EL (cell line): ENCODE measurements at places on chromosomes 5 and 9.

DNA sequence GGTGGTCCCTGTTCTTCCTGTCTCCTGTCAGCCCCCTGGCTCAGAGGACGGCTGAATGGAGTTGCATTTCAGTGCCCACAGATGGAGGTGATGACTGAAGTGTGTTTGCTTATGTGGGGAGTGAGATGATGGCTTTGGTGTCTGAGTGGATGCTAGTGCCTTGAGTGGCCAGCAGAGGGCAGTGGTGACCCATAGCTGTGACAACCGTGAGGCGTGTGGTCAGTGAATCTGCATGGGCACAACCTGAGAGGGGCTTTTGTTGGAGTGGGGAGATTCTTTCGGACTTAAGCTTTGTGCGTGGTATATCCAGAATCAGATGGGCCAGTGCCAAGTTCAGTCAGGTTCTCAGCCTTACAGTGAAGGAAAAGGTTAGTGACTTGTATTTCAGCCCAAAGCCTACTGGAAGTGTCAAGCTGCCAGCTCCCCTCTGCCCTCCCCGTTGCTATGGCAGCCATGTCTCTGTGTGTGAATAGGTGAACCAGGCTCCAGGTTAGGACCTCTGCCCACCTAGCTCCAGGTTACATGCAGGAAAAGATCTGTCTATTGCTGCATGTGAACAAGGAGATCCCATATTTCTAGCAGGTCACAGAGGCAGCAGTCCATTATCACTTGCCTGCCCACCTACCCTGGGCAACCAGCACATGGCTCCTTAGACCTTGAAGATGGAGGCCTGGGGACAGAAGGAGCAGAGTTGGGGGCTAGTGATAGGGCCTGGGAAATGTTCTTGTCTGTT, 14.7 kb upstream of the CXXC5 start:
- DNase-seq: peak; percentile 75

DNA sequence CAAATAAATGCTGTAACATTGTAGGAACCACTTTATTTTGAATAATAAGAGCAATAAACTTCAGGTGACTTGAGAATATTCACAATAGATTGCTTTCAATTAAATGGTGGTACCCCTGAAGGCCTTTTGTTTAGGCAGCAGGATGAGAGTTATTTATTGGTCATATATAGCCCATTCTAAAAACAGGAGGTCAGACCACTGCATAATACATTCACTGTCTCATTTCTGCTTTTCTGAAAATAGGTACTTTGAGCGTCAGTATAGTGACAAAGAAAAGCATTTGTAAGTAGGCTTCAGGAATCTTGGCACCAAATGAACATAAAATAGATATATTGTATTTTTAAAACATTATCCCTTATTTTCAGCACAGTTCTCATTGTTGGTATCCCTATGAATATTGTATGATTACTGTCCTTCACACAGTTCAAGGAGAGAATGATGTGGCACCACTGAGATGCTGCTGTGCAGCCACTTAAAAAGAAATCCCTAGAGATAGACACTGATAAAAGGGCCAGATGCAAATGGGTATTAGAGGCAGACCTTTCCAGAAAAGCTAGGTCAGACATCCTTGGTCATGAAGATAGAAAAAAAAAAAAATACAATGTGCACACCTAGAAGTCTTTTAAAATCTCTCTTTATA, 381.8 kb upstream of the ST8SIA4 start:
- no peak for DNase-seq

GRCh38 chr9:110980261-110980660, 58.0 kb downstream of the LPAR1 start:
- DNase-seq: no peak

DNA sequence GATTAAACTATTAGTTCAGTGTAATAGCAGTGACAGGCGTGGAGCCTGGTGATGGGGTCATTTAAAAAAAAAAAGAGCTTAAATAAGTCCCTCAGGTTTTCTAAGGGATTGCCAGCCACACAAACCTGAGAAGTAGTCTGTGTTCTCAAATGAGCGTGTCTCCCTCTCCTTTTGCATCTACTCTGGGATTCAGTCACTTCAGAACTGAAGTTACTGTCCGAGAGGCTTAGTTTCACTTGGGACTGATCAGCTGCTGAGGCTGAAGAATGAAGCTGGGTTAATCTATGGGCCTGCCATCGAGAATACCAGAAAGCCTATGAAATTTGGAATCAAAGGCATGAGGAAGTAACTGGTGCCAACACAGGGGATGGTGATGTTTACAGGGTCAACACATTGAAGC, 310.1 kb downstream of the ADAMTS6 start:
- no peak for DNase-seq

- no peak for DNase-seq
These were observed 364.0 kb downstream of the ARHGEF28 start for GRCh38 chr5:73989956-73990355.

DNA sequence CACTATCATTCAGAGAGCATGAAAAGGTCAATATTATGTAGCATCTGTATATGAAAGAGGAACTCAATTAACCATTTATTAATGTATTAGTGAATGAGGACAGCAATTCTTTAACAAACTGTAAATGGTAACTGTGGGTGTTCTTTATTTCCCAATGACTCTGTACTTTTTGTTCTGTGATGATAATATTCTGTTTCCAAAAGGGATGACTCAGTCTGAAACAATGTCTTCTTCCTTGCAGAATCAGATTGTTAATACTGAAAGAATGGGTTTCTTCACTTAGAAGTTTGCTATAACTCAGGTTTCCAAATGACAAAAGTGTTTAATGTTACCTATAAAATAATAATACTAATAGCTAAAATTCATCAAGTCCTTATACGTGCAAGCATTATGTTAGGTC, 1518.7 kb upstream of the WWC1 start:
- DNase-seq: no peak

- peak; percentile 70 for DNase-seq
These were observed 117.5 kb upstream of the MTAP start for GRCh38 chr9:21684831-21685362.

DNA sequence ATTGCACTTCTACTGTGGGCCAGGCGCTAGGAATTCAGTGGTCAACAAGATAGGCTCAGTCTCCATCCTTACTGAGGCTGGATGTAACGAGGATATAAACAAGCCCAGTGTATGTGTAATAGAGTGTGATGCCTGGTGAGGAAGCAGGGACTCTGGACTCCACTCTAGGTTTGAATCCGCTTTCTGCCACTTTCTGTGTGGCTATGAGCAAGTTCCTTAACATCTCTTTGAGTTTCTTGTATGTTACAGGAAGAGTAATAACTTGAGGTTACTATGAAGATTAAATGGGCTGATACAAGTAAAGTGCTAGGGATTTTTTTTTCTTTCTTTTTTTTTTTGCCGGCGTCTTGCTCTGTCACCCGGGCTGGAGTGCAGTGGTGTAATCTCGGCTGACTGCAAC, 12.4 kb downstream of the DOCK2 start:
- DNase-seq: no peak

GRCh38 chr9:68489646-68490045, 51.0 kb downstream of the TMEM252 start:
- peak; percentile 53 for DNase-seq

DNA sequence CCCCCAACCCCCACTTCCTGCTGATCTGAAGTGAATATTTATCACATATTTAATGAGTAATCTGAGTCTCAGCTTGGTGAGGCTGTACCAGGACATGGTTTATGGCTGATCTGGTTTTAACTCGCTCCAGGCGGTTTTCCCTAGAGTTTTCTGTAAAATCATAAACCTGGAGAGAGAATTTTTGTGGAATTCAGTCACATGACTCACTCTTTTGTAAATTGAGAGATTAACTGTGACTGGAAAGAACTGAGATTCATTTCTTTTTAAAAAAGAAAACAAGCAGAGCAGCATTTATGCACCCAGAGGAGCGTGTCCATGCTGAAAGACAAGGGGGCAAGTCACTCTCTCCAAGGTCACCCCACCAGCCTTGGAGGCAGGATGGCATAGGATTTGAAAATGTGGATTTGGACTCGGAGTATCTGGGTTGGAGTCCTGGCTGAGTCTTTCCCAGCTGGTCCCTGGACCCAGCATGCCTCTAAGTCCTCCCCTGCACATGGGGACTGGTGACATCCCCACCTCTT, 81.8 kb downstream of the ZNF618 start:
- peak; percentile 95 for DNase-seq

- DNase-seq: no peak
These were observed 54.5 kb upstream of the CTNNA1 start for GRCh38 chr5:138698713-138699112.

DNA sequence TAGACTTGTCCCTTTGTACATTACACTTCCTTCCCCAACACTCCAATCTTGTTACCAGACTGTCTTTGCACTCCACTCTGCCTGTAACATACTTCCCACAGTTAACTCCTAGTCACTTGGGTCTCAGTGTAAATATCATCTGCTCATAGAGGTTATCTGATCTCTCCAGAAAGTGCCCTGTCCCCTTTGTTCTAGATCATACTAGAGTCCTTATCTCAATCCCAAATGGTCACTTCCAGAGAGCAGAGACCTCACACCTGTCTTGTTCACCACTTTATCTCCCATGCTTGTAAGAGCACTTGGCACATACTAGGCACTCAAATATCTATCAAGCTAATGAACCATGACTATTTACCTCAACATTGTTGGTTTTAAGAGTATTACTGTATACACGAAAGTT, 30.4 kb downstream of the SETX start:
- no peak for DNase-seq

- no peak for DNase-seq
These were observed 22.3 kb downstream of the NDUFS6 start for GRCh38 chr5:1823381-1824034.

DNA sequence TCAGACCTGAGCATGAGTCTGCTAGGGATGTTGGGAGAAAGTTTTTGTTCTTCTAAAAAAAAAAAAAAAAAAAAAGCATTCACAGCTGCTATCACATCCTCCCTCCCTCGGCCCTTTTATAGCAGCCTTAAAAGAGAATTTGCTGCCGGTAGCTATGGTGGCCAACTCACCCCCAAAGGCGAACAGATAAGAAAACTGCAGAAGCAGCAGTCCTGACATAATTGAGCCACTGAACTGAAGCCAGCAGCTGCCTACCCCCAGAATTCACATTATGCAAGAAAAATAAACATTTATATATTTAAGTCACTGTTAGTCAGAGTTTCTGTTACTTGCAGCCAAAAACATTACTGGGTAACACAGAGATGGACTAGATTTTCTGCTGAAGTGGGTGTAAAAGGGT, 124.3 kb upstream of the SMARCA2 start:
- DNase-seq: no peak

DNA sequence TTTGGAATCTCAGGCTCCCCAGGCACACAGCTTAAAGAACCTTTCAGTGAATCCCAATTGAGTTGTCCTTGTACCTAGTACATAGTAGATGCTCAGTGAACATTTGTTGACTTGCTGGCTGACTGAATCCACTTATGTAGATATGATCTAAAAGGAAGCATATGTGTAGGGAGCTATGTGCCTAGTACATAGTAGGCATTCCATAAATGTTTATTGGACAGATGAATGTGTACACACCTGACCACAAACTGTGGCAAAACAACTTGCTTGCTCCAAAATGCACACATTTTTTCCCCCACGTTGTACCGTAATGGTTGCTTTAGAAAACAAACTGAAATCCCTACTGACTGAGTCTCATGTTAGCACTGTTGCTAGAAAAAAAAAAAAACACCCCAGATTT, 80.2 kb upstream of the IL12B start:
- DNase-seq: peak; percentile 9
